ENCODE measurements at places on chromosomes 4 and X.

GRCh38 chr4:175427751-175428150 is 384.3 kb downstream of the GPM6A start:
- no peak for DNase-seq

GRCh38 chrX:47707031-47707780 is 48.2 kb upstream of the UXT start:
- no peak for DNase-seq

GRCh38 chr4:53441564-53441963 is 64.1 kb downstream of the FIP1L1 start:
- DNase-seq: no peak

DNA sequence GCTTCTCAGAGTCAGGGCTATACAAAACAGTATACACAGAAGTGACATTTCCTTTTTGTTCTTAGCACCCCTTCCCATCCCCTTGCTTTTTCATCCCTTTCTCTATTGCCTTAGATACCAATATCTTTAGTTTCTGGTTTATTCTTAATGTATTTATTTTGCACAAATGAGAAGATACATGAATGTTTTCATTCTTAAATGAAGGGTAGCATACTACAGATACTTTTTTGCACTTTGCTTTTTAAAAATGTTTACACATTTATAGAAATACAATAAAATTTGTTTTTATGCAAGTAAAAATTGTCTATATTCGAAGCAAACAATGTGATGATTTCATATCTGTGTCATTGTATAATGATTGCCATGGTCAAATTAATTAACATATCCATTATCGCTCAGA is 33.1 kb downstream of the TSPAN7 start:
- DNase-seq: no peak

DNA sequence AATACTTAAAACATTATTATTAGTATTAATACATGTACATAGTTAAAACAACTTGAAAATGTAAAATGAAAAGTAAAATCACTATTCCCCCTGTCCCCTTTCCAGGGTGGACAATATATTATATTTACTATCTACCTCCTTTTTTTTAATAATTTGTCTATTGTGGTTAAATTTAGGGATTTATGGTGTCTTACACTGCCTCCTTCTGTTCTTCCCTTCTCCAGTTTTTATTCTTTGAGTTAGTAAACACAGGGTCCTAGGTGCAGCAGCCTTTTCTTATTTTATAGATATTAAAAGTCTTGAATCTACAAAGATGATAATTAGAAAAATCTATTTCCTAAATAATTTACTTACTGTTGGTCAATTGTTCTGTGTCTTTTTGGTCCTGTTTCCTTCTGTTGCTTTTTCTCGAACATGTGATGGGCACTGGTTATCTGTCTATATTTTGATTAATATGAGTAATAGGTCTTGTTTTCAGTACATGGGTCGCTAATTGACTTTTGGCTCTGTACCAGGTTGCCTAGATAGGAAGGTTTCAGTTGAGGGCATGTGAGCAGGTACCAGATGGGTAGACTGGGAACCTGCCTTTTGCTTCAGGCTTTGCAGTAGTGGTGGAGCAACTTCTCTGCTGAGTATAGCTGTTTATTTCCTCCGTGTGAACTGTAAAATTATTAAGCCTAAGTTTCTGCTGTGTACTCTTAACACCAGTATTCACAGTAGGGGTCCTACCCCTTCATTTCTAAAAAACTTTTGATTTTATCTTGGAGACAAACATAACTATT is 1.1 kb downstream of the NUDT9 start:
- DNase-seq: no peak

DNA sequence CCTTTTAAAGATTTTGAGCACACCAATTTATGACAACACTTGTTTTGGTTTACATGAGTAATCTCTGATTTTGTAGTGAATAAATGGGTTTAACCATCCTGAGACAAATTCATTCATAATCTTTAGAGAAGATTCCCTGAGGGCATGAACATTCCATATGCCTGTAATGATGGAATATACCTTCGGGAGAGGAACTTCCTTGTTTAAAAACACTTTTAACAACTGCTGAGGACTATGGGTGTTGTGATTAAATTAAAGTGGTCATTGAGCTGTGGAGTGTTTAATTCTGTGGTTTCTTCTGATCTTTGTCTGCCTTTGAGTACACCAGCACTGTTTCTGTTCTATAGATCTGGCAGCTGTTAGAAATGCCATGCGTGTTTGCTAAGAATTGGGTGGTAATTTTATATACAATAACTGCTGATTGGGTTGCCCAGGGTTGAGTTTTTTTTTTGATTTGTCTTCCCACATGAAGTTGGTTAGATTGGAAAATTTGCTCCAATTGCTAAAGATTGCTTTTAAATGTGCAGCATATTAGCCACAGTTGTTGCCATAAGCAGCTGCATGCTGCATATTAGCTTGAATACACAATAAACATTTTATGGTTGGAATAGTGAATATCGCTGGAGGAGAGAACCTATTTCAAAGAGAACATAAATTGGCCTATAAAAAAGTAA is 86.8 kb downstream of the DCLK2 start:
- no peak for DNase-seq

DNA sequence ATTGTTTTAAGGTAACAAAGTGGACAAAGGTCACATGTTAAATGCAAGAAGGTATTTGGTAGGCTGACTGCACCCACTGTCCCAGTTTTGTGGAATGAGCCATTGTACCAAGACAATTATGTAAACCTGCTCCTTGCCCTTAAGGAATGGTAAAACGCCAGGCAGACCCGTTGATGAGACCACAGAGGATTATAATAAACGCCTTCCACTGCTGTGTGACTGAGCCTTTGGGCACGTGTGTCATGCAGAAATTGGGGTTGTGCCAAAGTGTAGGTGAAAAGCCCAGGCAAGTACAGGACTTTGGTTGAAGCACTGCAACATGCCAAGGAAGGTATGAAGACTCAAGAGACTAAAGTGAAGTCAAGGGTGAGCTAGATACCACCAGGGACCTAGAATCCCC is 59.7 kb downstream of the LRRC66 start:
- no peak for DNase-seq

- no peak for DNase-seq
Measured at GRCh38 chr4:156303708-156304107, 350.0 kb upstream of the CTSO start.

DNA sequence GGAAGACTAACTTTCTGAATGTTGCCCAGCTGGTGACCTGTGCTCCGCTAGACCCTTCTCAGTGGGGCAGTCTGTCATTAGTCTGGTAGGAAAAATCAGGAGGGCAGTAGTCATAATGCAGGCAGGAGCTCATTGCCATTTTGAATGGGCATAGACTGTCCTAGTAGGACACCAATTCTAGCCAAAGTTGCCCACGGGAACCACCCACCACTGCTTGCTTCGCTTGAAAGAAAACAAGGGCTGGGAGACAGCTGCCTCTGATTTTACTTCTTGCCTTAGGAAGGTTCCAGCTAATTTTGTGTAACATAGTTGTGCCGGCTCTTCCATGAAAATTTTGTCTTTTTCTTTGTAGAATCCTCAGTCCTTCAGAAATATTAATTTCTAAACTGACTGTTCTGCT is 23.3 kb downstream of the HOPX start:
- DNase-seq: no peak

GRCh38 chrX:121052122-121052521 is 4.7 kb downstream of the GLUD2 start:
- DNase-seq: no peak

DNA sequence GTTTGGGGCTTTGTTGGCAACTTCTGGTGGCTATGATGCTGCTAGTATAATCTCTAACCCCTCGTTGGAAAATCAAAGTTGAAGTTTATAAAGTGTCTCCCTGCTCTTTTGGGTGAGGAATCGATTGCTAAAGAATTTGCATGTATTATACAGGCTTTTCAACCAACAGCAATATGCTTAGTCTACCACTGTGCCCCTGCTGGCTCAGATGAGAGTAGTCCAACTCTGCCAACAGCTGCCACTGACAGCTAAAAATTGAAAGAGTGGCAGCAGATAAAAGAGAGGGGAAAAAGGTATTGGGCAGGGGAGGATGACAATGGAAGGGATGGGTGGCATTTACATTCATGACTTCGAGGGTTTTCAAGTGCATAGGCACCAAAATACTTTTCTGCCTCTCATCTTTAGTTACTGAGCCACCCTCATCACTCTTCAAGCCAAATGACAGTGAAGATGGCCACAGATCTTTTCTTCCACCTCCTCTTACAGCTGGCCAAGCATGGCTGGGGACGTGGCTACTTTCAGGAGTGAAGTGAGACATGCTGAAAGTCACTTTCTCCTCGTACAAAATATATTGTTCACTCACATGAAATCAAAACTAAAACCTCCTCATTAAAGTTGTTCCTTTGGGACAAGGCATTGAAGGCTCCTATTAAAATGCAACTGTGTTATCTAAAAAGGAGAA is 2.7 kb upstream of the GRIA3 start:
- no peak for DNase-seq

DNA sequence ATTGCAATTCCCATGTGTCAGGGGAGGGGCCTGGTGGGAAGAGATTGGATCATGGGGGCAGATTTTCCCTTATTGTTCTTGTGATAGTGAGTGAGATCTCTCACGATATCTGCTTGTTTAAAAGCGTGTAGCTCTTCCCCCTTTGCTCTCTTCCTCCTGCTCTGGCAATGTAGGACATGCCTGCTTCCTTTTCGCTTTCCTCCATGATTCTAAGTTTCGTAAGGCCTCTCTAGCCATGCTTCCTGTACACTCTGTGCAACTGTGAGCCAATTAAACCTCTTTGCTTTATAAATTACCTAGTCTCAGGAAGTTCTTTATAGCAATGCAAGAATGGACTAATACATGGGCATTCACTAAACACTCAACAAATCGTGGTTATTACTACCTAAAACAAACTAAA is 37.2 kb upstream of the PAPSS1 start:
- no peak for DNase-seq

DNA sequence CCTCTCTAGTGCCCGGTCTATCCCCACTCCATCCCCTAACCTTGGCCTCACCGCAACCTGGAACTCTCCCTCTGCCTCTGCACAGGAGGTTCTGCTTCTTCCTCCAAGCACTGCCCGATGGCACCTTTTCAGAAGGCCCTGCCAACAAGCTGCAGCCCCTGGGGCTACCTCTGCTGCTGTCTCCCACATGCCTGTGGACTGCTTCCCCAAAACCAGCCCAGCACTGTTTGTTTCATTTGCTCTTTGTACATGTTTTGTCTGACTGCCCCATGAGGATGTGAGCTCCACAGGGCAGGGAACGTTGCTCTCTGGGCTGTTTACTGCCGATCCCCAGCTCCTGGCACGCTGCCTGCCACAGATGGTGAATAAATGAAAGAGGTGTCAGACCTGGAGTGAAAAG is 85.4 kb downstream of the INTS6L start:
- no peak for DNase-seq

GRCh38 chrX:108590496-108590895 is 145.9 kb downstream of the IRS4 start:
- DNase-seq: no peak

DNA sequence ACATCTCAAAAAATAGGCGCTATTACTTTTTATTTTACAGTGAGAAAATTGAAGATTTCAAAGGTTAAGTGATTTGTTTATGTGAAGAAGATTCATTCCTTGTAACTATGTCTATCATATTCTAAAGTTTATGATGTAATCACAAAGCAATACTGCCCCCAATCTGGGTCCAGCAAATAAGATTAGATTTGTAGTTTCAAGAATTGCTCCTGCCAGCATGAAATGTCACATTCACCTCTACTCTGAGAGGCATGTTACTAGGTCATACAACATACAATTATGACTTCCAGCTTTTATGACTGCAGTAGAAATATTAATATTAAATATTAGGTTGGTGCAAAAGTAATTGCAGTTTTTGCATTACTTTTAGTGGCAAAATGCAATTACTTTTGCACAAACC is 976.2 kb downstream of the FSTL5 start:
- no peak for DNase-seq

GRCh38 chrX:54178100-54178940 is 4.7 kb downstream of the FAM120C start:
- no peak for DNase-seq
